ENCODE measurements at places on chromosomes 12 and 14.

DNA sequence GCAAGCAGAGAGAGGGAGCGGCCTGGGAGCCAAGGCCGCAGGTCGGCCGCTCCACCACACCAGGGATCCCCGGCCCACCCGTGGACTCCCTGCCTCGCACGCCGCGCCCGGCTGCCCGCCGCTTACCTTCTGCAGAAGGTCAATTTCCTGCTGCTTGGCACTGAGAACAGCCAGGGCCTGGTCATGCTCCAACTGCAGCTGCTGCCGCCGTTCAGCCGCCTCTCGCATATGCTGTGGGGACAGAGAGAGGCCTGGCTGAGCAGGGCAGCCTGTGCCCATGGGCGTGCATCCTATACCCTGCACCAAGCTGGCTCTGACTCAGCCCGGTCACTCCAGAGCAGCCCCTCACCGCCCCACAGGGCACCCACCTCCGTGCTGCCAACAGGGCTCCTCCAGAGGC lies 141.1 kb downstream of the PIWIL1 start:
- DNase-seq, result no peak

DNA sequence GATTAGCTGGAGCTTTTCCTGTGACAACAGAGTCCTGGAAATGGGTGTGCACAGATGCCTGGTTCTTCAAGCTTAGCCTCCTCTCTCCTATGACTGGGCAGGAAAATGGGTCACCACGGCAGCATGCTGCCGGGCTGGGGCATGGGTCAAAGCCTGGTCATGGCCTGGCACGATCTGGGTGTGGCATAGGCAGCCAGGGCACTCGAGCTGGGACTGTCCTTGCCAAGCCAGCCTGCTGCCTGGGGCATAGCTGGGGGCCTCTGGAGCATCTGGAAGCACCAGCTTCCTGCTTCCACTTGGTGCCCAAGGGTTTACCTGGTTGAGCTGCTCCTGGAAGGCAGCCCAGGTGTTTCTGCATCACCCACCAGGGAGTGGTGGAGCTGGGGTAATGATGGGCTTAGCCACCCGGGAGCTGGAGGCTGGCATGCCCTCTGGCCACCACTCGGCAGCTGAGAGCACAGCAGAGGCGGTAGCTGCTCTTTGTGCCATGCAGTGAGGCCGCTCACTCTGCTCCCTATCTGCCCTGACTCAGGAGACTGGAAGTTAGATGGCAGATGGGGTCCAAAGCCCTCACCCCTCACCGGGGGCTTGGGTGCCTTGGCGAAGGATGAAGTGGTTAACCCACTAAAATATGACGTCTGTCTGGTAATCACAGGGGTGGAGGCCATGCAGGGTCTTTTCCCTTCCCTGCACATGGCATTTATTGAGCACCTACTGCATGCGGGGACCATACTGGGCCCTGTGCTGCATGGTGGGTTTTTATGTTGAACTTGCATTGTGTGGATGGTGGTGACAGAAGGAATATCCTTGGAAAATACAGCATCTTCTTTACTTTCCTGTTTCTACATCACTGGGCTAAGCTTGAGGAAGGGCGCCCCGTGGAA lies 1.7 kb downstream of the OTUB2 start:
- no peak for DNase-seq

GRCh38 chr14:100796946-100797345 lies 29.0 kb upstream of the MEG3 start:
- no peak for DNase-seq

GRCh38 chr12:120468325-120468820 lies 1.2 kb downstream of the SRSF9 start:
- peak; percentile 31 for DNase-seq

- DNase-seq, result no peak
Observed at GRCh38 chr14:28975084-28975483, 208.5 kb downstream of the FOXG1 start.

GRCh38 chr12:52498946-52499345 lies 5.9 kb upstream of the KRT6A start:
- DNase-seq, result no peak

DNA sequence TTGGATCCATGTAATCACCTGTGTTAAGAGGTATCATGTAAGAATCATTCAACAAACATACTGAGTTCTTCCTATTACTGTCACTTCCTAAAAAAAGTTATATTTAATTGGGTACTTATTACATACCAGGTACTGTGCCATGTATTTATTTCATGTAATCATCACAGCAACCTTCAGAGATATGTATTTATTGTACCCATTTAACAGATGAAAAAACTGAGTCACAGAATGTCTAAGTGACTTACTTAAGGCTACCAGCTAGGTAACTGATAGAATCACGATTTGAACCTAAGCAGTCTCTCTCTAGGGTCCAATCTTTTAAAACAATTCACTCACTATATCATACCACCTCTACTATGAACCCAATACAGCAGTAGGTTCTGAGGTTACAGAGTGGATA lies 2.0 kb downstream of the PSME2 start:
- DNase-seq, result no peak

DNA sequence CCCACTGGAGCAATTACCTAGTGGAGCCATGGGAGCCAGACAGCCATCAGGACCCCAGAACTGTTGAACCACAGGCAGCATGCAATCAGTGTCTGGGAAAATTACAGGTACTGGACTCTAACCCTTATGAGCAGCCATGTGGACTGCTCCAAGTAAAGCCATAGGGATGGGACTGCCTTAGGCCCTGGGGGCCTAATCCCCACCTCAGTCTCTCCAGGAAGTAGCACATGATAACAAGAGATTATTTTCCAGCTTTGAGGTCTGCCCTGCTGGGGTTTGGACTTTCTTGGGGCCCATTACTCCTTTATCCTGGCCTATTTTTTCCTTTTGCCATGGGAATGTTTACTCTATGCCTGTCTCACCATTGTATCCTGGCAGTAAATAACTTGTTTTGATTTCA lies 226.8 kb downstream of the AEBP2 start:
- no peak for DNase-seq

DNA sequence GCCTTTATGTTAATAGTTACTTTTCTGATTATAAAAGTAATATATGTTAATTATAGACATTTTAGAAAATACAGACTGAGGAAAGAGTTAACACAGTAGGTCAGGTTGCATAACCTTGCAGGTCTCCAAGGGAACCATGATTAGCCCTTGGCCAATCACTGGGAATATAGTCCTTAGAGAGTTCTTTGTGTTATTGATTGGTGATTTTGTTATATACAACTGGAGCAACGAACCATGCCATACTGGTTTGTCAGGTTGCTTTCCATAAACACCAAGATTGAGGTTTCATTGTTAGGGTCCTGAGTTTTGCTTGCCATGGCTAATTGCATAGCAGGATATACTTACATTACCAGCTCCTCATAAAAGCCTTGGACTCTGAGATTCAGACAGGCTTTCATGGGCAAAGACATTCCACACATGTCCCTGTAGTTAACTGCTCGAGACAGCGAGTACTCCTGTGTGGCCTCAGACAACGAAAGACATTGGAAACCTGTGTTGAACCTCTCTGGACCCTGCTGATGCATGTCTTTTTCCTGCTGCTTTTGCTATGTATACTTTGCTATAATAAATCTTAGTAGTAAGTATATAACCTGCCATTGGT lies 33.7 kb downstream of the MAPK1IP1L start:
- no peak for DNase-seq

DNA sequence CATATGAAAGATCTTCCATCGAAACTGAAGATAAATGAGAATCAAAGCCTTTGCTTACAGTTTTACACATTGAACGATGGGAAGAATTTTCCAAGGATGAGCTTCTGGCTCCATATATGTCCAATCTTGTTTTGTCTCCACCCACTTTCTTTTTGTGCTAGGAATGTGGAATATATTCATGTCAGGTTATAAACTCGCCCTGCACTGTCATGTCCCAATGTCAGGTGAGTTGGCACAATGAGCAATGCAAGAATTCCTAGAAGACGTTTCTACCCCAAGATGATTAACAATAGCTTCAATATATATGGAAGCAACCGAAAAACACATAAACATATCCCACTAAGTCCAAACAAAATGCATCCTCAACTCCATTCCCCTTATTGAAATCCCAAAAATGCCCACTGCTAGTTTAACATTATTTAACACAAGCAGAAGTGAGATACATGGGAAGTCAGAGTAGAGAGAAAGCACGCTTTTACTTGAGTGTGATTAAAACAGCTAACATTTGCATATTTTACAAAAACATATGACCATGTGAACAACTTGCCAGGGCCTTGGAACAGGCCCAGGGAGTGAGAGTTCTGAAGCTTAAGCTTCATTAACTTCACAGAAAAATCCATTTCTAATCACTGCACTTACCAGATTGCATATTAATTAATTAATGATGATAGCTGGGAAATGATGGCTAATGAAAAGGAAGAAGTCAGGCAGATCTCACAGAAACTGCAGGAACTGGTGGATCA lies 233.9 kb downstream of the GXYLT1 start:
- DNase-seq, result no peak

DNA sequence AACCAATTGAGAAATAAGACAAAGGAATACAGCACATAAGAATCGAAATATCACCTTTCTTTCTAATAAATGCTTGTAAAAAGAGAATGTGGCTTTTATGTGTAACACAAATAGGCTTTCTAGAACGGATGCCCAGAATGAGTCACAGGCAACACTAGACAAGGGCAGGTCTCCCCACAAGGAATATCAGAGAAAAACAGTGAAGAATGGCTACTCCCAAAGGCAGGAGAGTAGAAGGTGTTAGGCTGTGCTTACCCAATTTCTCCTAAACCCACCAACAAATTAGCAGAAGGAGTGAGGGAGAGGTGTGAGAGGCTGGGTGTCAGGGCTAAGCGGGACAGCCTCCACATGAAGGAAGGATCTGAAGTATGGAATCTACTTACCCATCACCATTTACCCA lies 55.2 kb downstream of the GALNT4 start:
- no peak for DNase-seq

- DNase-seq, result no peak
Observed at GRCh38 chr14:94536836-94537235, 24.4 kb upstream of the SERPINA4 start.

DNA sequence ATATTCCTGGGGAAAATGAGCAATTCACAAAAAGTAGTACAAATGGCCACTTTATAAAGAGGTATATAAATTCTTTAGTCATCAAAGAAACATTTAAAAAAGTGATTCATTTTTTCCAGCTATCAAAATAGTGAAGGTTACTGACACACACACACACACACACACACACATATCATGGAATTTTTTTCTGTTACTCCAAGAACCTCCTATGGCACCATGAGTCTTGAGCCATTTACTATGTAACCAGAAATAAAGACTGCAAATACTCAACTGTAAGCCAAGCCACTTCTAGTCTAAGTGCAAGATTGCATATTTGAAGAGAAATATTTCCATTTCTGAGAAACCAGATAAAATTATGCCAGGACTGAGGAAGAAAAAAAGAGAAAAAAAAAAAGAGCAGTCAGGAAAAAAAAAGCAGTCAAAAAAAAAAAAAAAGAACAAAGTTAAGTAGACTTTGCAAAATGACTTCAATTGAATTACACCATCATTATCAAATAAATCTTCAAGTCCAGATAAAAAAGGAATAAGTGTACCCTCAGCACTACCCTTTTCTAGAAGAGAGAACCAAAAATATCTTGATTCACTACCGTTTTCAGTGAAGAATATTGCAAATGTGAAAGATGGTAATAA lies 275.7 kb downstream of the DAD1 start:
- DNase-seq, result no peak

- no peak for DNase-seq
Observed at GRCh38 chr12:30945443-30946164, 19.1 kb downstream of the TSPAN11 start.

DNA sequence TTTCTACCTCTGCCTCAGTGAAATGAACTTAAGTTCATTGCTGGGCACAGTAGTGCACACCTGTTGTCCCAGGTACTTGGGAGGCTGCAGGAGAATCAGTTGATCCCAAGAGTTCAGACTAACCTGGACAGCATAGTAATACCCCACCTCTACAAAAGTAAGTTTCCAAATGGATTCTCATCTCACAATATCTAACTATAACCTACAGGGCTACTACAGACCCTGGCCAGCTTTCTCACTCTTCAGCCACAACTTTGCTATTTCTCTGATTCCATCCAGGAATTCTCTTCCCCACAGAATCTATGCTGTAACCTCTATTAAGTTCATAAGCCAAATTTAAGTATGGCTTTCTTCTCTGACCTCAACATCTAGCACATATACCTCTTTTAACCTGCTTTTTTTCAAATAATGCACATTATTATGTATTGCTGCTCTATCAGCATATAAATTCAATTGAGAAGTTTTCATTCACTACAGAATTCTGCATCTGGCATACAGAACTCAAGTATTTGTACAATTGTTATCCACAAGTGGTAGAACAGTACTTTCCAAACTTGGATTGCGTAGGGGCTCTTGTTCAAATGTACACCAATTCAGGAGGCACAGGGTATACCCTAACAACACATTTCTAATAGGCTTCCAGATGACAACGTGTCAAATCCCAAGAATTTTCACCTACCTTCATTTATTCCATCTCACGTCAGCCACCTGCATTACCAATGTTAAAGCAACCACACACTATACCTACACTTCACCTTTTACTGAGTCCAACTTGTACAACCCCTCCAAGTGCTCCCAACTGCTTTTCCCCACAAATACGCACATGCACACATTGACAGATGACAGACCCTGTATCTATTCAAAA lies 3.8 kb downstream of the RPS29 start:
- DNase-seq, result no peak

GRCh38 chr12:76176940-76177339 lies 92.5 kb upstream of the NAP1L1 start:
- no peak for DNase-seq

DNA sequence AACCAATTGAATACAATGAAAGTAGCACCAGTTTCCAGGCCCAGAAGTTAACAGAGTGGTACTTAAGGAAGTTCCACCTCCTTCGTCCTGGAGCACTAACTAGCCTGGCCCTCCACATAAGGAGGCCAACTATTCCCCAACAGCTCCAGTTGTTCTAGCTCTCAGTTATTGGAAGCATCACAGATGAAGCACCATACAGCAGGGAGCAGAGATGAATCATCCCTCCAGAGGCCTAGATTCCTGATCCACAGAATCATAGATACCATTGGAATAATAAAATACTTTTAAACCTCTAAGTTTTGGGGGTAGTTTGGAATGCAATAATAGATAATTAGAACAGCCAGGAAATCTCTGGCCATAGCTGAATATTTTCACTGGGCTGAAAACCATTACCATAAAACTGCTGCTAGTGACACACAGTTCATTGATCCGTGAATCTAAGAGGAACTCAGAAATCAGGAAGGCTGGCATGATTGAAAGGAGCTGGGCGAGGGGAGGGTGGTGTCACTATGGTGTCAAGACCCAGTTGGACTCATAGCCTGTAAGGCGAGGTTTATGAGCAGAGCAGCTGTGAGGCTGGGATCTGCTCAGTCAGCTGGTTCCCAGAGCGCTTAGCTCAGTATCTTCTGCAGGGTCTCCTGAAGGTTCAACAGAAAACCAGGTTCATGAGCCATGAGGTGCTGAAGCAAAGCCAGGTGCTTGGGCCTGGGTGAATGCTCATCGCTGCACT lies 371.4 kb upstream of the TMTC1 start:
- no peak for DNase-seq

GRCh38 chr14:80522411-80522810 lies 311.1 kb upstream of the DIO2 start:
- DNase-seq, result no peak

GRCh38 chr12:50057000-50057841 lies at the start of gene ASIC1:
Gene ASIC1, plus strand, starts transcription at chr12:50057596. Its CDS starts 1,171 bp downstream, at chr12:50058767.
- DNase-seq, result peak; percentile 72

Data from HTR-8/SVneo (cell line).